ENCODE measurements at places on chromosomes 12 and 14.

DNA sequence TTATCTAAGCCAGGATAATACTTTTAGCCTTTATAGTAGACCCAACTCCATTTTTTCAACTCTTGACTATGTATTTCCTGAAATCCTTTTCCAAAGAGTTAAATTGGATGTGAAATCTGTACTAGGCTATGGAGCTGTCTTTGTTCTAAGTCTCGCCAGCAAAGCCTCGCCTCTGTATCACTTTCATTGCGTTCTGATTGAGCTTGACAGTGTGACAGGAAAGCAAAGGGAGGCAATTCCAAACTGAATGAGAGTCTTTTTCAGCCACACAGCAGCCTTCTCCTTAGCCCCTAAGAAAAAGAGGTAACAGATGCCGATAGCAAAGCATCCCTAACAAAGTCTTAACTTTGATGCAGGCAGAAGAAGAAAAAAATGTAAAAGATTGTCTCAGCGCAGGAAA lies 154.6 kb upstream of the OTX2 start:
- DNase-seq = no peak

GRCh38 chr12:109160433-109160832 lies 44.0 kb downstream of the ACACB start:
- no peak for DNase-seq

DNA sequence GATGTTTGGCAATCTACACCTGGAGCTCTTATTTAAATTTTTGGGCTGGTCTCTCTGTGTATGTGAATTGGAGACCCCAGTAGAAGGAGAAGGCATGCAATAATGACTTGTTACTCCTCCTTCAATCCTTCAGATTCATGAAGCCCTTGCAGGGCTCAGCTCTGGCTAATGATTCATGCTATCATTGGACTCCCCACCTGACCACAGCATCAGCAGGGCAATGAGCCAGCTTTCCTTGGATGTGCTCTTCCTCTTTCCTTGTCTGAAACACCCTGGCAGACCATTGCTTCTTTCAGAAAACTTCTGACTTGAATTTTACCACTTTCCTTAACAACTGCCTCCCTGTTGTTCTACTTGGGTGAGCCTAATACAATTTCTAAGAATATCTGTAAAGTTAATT lies 1019.2 kb downstream of the AACS start:
- DNase-seq = no peak

- no peak for DNase-seq
Observed at GRCh38 chr12:48940181-48940580, 14.9 kb upstream of the FKBP11 start.

DNA sequence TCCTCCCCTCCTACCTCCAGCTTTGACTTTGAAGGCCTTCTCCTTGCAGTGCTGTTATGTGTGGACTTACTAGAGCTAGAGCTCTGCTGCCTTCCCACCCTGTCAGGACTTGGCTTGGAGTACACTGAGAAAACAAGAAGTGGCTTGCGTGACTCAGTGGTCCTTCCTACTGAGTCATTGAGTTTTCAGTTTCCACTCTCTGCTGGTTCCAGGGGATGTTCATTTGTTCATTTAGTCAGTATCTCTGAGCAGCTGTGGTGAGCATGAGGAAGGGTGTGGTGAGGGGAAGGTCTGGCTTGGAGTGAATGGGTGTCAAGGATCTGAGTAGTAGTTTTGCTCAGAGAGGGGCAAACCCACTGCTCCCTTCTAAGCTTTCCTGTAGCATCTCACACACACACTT lies 17.2 kb upstream of the ELK3 start:
- DNase-seq = peak; percentile 55
